Activated T-helper 17 cell treated with anti-CD3 and anti-CD28 coated beads, Interleukin-2, amount 50 U/mL, for 72 hours (primary cell): ENCODE measurements at places on chromosomes 16 and 17.
A peak's percentile ranks its signal among the peaks of the same experiment; 100 is the strongest.

- H3K36me3 ChIP-seq: no peaks in the 10 kb centered on the region
- H3K27ac ChIP-seq: no peak overlapping the region
- ATAC-seq: no peak
- H3K4me3 ChIP-seq: no peak overlapping the region
- no peaks in the 10 kb centered on the region for H3K4me1 ChIP-seq
Measured at GRCh38 chr17:16817201-16817600, 127.2 kb downstream of the CCDC144A start.

GRCh38 chr17:77647531-77647930, 311.0 kb upstream of the TNRC6C start:
- no peak overlapping the region for H3K27ac ChIP-seq
- no peak overlapping the region for H3K4me3 ChIP-seq
- no peak for ATAC-seq
- H3K4me1 ChIP-seq: peaks cover 10% of the 10 kb centered on the region
- no peaks in the 10 kb centered on the region for H3K27me3 ChIP-seq

DNA sequence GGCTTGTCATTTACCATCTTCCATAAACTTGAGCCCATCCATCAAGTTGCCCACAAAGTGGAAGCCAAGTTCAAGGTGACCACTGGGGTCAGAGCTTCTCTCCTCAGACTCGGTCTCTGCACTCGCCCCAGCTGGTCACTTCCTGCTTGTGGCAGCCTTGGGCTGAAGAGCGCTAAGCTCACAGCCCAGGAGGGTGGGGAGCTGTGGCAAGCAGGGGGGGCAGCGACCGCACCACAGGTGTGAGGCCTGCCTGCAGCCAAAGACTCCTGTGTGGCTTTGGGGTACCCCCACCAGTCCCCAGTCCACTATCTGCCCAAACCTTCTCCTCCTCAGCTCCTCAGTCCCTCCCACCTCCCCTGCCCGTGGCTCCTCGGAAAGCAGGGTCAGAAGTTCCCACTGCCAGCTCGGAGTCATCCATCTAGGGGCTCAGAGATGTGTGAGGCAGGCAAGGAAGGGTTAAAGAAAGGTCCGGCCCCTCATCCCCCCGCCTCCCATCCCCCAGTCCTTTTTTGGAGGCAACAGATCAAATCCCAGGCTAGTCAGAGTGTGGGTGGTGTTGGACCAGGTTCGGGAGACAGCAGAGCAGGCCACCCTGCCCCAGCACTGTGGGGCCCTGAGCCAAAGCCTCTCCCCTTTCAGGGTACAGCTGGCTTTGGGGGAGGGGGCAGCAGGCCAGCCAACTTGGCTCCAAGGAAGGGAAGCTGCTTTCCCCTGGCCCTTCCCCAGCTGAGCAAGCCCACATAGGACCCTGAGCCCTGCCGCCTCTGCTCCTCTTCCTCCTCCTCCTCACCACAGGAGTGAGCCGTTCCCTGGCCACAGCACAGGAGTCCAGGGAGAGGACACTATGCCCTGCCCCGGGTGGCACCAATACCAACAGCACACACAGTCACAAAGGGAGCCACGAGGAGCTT, 3.2 kb downstream of the CSF3 start:
- no peak for ATAC-seq
- H3K4me1 ChIP-seq: peaks cover 4% of the 10 kb centered on the region
- peak overlapping the region; percentile 48 for H3K27ac ChIP-seq
- H3K4me3 ChIP-seq: no peak overlapping the region

DNA sequence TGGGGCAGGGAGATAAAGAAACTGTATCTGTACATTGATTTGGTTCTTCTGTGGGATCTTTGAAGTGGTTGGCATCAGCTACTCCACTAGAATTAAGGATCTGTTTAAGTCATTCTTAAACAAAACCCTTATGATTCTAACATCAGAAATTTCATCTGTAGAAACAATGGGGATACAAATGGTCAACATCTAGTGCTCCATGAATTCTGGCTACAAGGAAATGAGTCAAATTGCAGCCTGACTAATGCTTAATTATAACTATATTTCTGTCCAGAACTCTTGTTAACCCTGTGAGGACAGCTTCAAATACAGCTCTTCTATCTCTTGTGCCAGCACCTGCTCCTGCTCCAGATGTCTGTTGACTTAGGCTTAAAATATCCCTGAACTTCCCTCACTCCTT, 13.9 kb upstream of the GINS3 start:
- no peak overlapping the region for H3K27ac ChIP-seq
- H3K4me3 ChIP-seq: no peak overlapping the region
- no peaks in the 10 kb centered on the region for H3K36me3 ChIP-seq
- H3K4me1 ChIP-seq: no peaks in the 10 kb centered on the region
- H3K27me3 ChIP-seq: peaks cover 25% of the 10 kb centered on the region
- no peak for ATAC-seq

- H3K27ac ChIP-seq: peak overlapping the region; percentile 81
- peak overlapping the region; percentile 85 for H3K4me3 ChIP-seq
- peaks cover 33% of the 10 kb centered on the region for H3K36me3 ChIP-seq
- no peaks in the 10 kb centered on the region for H3K27me3 ChIP-seq
Measured at GRCh38 chr16:30383521-30383920, 1.2 kb upstream of the SEPTIN1 start.

GRCh38 chr17:71180801-71181385, 939.9 kb upstream of the SOX9 start:
- no peaks in the 10 kb centered on the region for H3K27me3 ChIP-seq
- ATAC-seq: no peak
- no peak overlapping the region for H3K4me3 ChIP-seq
- H3K36me3 ChIP-seq: no peaks in the 10 kb centered on the region

- no peak for ATAC-seq
- no peak overlapping the region for H3K4me3 ChIP-seq
- no peaks in the 10 kb centered on the region for H3K36me3 ChIP-seq
- H3K27ac ChIP-seq: no peak overlapping the region
- H3K4me1 ChIP-seq: no peaks in the 10 kb centered on the region
- no peaks in the 10 kb centered on the region for H3K27me3 ChIP-seq
Measured at GRCh38 chr16:56886826-56887225, 21.8 kb downstream of the SLC12A3 start.

GRCh38 chr16:83779886-83780285, 27.9 kb upstream of the HSBP1 start:
- no peak for ATAC-seq
- no peak overlapping the region for H3K4me3 ChIP-seq
- no peak overlapping the region for H3K27ac ChIP-seq
- H3K27me3 ChIP-seq: peaks cover 22% of the 10 kb centered on the region
- no peaks in the 10 kb centered on the region for H3K4me1 ChIP-seq

GRCh38 chr16:54587176-54587515, 300.6 kb upstream of the IRX3 start:
- no peaks in the 10 kb centered on the region for H3K4me1 ChIP-seq
- no peak overlapping the region for H3K4me3 ChIP-seq
- peaks cover 15% of the 10 kb centered on the region for H3K27me3 ChIP-seq
- no peaks in the 10 kb centered on the region for H3K36me3 ChIP-seq
- no peak overlapping the region for H3K27ac ChIP-seq

- ATAC-seq: no peak
- H3K36me3 ChIP-seq: no peaks in the 10 kb centered on the region
- H3K27me3 ChIP-seq: no peaks in the 10 kb centered on the region
- H3K27ac ChIP-seq: no peak overlapping the region
- H3K4me3 ChIP-seq: no peak overlapping the region
Measured at GRCh38 chr16:85502357-85502756, 110.8 kb upstream of the GSE1 start.

DNA sequence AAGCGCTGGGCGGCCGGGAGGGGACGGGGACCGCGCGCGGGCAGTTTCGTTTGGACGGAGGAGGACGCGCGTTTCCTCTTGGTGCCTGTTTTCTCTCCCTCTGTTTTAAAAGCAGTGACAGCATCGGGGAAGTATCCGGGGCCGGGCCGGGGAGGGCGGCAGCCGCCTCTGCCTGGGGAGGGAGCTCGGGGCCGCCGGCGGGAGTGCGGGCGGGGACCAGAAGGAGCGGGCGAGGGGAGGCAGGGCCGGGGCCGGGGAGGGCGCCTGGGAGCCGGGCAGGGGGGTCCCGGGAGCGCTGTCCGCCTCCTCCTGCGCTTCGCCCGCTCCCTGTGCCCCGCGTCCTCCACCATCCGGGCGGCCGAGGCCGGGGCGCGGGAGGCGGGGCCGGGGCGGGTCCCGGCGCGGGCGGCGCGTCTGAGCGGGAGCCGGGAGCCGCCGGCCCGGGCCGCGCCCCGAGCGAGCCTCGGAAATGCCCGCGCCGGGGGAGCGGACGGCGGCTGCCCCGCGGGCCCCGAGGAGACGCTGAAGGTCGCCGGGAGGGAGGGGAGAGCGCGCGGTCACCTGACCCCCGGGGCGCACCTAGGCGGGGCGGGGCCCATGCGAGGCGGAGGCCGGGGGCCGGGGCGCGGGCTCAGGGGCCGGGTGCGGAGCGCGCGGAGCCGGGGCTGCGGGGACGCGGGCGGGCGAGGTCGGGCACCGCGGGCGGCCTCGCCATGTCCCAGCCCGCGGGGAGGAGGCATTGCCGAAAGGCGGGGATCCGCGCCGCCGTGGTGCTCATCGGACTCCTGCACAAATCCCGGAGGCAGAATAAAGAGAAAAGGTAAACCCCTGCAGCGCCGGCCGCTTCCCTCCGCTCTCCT, 57.3 kb downstream of the RAP1GAP2 start:
- no peak overlapping the region for H3K27ac ChIP-seq
- peaks cover 3% of the 10 kb centered on the region for H3K27me3 ChIP-seq
- H3K4me3 ChIP-seq: peak overlapping the region; percentile 79
- ATAC-seq: peak; percentile 59
- peaks cover 14% of the 10 kb centered on the region for H3K4me1 ChIP-seq

DNA sequence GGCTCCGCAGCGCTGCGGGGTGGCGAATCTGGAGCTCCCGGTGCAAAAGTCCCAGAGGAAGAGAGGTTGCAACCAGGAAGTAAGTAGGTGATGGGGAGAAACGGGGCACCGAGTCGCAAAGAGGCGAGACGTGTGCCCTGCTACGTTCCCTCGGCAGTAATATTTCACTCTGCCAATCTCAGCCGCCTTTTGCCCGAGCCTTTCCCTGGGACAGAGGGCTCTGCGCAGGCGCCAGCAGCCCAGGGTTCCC, at the start of gene NR1D1:
Gene NR1D1, minus strand, starts transcription at position 171 of the 250 bp plus-strand sequence. CDS start 495 bp downstream, outside the sequence.
- H3K4me3 ChIP-seq: peak within 1 kb of the TSS; percentile 97
- H3K27me3 ChIP-seq: no peaks in the 10 kb centered on the region
- H3K4me1 ChIP-seq: peaks cover 58% of the 10 kb centered on the region
- ATAC-seq: no peak
- H3K36me3 ChIP-seq: peaks cover 50% of the 10 kb centered on the region

DNA sequence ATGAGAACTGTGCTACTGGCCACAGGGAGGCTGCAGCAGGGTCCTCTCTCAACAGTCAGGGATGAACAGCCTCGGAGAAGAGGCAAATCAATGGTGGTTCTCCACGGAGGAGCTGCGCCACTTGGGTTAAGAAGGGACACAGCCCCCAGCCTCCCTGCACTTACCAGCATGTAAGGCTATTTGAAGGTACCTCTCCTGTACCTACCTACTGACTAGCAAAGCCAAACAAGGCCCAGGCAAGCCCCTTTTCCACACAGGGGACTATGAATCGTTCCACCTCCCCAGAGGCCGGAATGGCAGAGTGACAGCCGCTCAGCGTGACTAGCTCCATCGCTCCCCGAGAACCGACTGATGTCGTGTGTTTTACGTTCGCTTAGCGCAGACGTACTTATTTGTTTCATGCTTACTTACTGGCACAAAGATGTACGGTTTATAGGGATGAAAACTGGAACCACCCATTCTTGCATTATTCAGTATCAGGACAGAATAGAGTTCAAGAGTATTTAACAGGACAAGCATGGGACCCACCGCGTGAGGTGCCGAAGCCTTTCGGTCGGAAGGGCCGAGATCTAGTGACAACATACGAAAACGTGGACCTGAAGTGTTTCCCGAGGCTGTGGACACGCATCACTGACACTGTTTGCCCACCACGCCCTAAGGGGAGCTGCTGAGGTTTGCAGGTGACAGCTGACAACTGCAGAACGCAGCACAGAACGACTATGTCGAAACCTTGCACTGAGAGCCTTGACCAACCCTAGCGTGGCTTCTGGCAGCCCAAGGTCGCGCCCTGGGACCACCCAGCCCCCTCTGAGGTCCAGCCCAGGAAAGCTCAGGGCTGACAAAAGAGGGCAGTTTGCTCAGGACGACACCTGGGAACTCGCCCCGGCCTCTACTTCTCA, 1.0 kb downstream of the TEPSIN start:
- peak overlapping the region; percentile 83 for H3K4me3 ChIP-seq
- no peaks in the 10 kb centered on the region for H3K27me3 ChIP-seq
- peaks cover 27% of the 10 kb centered on the region for H3K36me3 ChIP-seq

DNA sequence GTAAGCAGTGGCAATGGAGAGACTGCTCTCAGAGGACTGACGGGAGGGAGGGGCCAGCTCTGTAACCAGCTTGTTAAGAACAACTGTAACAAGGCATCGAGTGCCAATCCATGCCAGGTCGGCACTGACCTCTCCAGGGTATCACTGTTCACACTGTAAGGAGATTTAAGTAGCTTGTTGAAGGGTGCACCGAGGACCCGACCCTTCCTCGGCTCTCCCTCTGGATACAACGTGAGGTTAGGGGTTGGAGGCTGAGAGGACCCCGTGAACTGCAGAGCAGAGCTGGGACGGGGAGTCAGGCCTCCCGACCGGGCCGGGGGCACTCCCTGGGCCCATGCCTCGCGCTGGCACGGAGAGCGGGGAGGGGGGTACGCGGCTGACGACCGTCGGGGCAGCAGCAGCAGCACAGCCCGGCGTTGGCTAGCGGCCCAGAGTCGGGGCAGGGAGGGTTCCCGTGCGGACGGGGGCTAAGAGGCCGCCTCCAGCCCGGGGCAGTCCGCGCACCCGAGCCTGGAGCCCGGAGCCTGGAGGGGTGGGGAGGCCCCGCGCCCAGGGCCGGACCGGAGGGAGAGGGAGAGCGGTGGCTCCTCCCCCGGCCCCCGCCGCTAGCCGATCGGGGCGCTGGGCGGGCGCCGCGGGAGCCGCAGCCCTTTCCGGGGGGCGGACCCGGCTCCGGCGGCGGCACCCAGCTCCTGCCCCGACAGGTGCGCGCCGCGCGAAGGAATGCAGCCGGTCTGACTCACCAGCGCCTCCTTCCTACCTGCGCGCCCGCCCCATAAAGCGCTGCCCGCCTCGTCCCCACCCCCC, at the start of gene ITGB4:
Gene ITGB4, plus strand, starts transcription at position 804 of the 807 bp plus-strand sequence. CDS start 3,245 bp downstream, outside the sequence.
- H3K36me3 ChIP-seq: no peaks in the 10 kb centered on the region
- H3K4me1 ChIP-seq: no peaks in the 10 kb centered on the region
- peak; percentile 81 for ATAC-seq

- H3K27me3 ChIP-seq: no peaks in the 10 kb centered on the region
- peaks cover 17% of the 10 kb centered on the region for H3K4me1 ChIP-seq
- no peaks in the 10 kb centered on the region for H3K36me3 ChIP-seq
- no peak for ATAC-seq
Measured at GRCh38 chr16:69201787-69202186, 14.8 kb downstream of the SNTB2 start.

- H3K27me3 ChIP-seq: no peaks in the 10 kb centered on the region
- H3K27ac ChIP-seq: no peak overlapping the region
- ATAC-seq: no peak
Measured at GRCh38 chr16:73428121-73428520, 380.2 kb upstream of the ZFHX3 start.

DNA sequence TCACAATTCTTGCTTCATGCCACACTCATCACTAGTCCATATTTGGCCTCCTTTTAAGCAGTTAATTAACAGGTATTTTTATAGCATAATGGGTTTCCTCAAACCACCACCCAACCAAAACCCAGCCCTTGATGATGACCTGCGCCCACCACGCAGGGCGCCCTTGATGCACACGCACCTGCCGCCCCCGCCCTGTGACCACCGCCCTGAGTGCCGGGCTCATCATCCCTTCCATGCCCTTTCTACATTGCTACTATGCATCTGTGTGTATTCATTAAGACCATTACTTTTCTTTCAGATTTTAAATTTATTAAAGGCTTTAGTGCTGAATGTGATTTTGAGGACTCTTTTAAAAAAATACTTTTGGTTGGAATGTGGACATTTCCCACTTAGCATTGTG, 204.8 kb upstream of the CHMP6 start:
- ATAC-seq: no peak
- H3K4me3 ChIP-seq: peak overlapping the region; percentile 82
- H3K36me3 ChIP-seq: peaks cover 32% of the 10 kb centered on the region
- no peaks in the 10 kb centered on the region for H3K27me3 ChIP-seq
- peak overlapping the region; percentile 31 for H3K27ac ChIP-seq
- H3K4me1 ChIP-seq: peaks cover 70% of the 10 kb centered on the region
